NCI-H2171 treated with DMSO at 0.1 percent for 48 hours (cell line): ENCODE measurements at places on chromosomes 6 and 20.

- DNase-seq = peak; percentile 15
Observed at GRCh38 chr6:24888715-24889370, 46.9 kb downstream of the RIPOR2 start.

DNA sequence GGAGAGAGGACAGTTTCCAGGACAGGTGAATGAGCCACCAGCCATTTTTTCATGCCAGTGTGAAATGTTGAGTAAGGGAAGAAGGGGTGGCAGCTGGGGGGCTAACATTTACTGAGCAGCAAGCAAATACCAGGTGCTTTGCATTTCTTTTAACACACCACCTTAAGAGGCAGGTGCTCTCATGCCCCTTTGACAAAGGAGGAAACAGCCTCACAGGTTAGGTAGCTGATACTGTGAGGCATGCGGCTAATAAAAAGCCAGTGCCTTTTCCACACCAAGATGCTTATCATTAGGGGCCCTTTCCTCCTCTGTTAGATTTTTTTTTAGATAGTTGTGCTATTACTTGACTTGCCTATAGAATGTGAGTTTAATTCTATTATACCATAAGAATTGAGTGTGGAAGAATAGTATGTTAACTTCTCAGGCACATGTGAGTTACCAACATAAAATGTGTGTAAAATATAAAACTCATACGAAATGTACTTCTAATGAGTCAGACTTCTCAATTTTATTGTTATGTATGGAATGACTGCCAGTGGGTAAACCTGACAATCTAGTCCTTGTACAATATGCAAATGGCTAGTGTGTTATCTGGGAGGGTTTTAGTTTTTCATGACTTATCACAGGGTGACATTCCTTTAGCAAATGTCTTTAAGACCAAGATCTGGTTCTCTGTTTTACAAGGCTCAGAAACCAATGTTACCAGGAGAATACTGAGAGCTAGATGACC is 260.0 kb downstream of the TMEM242 start:
- no peak for DNase-seq

- peak; percentile 77 for DNase-seq
Observed at GRCh38 chr6:16206595-16207037, 31.8 kb upstream of the GMPR start.

GRCh38 chr20:25223179-25223661 is 24.7 kb upstream of the PYGB start:
- DNase-seq = no peak

DNA sequence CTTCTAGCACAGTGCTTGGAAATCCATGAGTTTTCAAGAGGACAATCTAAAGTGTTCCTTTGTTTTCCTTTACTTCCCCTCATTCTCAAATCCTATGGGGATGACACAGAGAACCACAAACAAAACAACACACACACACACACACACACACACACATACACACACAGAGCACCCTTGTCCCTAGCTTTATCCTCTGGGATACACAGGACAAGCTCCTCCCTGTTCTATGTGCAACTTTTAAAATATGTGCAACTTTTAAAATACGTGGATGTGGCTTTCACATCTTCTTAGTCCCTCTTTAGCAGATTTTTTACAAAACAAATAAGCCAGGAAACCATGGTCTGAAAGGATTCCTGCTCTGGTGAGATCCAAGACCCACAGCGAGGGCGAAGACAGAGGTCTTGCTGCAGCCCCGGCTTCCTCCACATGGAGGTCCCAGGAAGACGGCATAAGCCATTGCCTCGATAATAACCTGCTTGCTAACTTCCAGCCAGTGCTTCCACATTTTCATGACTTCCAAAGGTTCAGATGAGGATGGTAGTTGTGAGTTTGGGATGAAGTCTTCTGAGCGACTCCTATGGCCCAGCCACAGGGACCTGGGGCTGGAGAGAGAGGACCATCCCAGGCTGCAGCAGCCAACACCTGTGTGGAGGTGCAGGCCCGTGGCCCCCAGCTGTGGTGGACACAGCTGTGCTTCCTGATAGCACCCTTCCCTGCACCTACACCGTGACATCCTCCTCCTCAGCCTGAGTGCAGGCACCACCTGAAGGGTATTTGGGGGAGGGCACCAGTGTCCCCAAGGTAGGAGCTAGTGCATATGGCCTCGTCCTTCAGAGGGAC is 62.8 kb upstream of the CD93 start:
- DNase-seq = no peak

DNA sequence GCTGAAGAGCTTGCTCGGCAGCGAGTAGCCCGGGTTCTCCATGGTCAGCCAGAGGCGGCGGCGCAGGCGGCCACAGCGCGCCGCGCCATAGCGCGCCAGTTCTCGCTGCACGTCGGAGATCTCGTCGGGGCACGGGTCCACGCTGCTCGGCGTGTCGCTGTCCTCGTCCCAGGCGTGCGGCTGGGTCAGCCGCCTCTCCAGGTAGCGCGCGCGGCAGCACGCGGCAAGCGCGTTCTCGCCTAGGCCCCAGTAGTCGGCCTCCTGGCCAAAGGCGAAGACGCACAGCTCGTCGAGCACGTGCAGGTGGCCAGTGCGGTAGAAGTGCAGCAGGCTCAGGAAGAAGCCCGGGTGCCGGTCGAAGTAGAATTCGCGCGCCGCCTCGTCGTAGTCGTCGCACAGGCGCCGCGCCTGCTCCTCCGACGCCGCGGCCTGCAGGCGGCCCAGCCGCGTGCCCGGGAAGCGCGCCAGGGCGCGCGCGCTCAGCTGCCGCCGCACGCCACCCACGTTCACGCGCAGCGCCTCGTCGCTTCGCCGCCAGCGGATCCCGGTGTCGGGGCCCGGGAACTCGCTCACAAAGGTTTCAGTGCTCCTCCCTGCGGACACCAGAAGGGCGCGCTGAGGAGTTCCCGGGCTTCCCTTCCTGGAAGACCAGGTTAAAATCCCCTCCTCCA is 2.7 kb downstream of the KCNS1 start:
- no peak for DNase-seq

- DNase-seq = no peak
Observed at GRCh38 chr6:30042476-30042875, 18.6 kb upstream of the POLR1H start.

DNA sequence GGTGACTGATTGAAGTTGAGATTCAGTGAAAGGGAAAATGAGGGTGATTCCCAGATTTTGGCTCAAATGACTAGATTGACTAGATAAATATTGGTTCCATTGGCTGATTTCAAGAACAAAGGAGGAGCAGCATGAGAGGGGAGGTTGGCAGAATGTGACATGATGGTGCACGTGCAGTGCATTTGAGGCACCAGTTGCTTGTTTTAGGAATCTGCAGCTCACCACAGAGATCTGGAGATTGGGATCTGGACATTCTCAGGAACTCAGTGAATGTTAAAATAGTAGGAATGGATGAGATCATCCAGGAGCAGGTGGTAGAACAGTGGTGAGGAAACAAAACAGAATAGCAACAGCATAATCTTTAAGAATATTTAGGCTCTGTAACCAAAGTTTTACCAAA is 496.3 kb downstream of the DHX35 start:
- no peak for DNase-seq

GRCh38 chr6:42979523-42980177 is 669 bp upstream of the PEX6 start:
- peak; percentile 77 for DNase-seq

DNA sequence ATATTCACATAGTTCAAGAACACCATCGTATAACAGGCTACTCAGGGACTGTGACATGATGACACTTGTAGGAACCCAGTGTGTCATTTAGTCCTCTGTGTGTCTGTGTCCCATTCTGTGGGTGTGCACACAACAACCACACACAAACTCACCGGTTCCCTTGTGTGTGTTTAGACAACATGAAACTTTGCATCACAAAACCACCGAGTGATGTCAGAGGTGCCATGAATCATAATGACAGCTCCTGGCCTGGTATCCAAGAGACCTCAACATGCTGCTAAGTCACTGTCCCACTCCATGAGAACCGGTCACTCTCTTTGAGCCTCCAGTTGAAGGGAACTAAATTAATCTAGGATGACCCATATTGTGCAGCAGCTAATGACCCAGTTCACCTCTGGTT is 421.3 kb downstream of the PREX1 start:
- no peak for DNase-seq

DNA sequence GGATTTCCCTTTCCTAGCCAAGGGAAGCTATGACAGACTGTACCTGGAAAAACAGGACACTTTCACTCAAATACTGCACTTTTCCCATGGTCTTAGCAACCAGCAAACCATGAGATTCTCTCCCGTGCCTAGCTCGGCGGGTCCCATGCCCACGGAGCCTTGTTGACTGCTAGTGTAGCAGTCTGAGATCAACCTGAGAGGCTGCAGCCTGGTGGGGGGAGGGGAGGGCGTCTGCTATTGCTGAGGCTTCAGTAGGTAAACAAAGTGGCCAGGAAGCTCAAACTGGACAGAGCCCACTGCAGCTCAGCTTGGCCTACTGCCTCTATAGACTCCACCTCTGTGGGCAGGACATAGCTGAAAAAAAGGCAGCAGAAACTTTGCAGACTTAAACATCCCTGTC is 61.8 kb downstream of the EPM2A start:
- DNase-seq = no peak

GRCh38 chr6:116672306-116672705 is 3.7 kb upstream of the ZUP1 start:
- no peak for DNase-seq

GRCh38 chr6:27772261-27773001 is 139.8 kb downstream of the OR2B2 start:
- peak; percentile 80 for DNase-seq

DNA sequence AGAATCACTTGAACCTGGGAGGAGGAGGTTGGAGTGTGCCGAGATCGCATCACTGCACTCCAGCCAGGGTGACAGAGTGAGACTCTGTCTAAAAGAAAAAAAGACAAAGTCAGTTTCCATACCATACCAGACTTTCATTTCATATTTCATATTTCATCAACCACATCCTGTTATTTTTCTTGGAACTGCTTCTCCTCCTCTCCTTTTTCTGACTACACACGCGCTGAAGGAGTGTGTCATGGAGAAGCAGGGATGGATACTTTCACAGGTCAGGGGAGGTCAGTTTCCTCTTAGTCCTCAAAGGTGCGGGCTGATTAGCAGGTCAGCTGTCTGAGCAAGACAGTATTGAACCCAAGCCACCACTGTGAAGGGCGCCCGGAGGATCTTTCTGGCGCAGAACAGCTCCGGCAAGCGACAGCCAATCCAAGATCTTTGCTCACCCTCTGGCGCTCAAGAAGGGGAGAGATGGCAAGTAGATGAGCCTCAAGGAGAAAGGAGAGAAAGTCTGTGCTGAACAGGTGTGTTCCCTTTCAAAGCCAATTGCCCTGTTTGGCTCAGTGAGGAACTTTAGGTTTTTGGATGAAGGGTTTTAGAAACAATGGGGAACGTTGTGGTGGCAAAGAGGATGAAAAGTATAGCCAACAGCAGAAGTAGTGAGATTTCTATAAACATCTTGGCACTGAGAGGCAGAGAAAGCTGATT is 18.9 kb upstream of the SYNJ2 start:
- DNase-seq = no peak

DNA sequence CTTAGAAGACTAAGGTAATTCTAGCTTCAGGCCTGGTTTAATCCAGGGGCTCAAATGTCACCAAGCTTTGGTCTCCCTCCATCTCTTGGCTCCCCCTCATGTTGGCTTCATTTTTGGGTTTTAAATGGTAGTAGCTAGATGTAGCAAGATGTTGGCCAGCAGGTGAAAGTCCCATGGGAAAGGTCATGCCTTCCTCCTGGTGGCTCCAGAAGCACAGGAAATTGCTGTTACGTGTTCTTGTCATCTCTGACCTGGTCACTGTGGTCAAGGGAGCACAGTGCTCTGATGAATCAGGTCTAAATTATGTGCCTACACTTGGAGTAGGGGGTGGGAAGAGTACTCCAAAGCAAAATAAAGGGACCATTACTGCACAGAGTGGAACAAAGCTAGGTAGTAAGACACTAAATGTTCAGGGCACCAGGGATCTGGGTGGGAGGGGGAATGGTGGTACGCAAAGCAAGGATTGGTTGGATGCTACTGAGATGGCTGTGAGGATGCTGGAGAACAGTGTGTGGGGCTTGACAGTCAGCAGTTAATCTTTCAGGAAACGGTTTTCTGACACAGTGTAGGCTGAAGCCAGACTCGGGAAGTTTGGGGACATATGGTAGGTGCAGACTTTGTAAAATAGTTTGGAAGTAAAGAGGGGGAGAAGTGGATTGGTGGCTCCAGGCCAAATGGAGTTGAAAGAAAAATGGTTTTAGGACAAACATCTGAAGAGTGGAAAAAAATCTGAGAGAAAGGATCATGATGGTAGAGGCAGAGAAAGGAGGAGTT is 30.1 kb downstream of the CDS2 start:
- DNase-seq = no peak

DNA sequence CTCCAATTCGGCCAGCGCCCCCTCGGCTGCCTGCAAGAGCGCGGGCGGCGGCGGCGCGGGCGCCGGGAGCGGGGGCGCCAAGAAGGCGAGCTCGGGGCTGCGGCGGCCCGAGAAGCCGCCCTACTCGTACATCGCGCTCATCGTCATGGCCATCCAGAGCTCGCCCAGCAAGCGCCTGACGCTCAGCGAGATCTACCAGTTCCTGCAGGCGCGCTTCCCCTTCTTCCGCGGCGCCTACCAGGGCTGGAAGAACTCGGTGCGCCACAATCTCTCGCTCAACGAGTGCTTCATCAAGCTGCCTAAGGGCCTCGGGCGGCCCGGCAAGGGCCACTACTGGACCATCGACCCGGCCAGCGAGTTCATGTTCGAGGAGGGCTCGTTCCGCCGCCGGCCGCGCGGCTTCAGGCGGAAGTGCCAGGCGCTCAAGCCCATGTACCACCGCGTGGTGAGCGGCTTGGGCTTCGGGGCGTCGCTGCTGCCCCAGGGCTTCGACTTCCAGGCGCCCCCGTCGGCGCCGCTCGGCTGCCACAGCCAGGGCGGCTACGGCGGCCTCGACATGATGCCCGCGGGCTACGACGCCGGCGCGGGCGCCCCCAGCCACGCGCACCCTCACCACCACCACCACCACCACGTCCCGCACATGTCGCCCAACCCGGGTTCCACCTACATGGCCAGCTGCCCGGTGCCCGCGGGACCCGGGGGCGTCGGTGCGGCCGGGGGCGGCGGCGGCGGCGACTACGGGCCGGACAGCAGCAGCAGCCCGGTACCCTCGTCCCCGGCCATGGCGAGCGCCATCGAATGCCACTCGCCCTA is 963 bp downstream of the FOXF2 start:
- DNase-seq = peak; percentile 33

DNA sequence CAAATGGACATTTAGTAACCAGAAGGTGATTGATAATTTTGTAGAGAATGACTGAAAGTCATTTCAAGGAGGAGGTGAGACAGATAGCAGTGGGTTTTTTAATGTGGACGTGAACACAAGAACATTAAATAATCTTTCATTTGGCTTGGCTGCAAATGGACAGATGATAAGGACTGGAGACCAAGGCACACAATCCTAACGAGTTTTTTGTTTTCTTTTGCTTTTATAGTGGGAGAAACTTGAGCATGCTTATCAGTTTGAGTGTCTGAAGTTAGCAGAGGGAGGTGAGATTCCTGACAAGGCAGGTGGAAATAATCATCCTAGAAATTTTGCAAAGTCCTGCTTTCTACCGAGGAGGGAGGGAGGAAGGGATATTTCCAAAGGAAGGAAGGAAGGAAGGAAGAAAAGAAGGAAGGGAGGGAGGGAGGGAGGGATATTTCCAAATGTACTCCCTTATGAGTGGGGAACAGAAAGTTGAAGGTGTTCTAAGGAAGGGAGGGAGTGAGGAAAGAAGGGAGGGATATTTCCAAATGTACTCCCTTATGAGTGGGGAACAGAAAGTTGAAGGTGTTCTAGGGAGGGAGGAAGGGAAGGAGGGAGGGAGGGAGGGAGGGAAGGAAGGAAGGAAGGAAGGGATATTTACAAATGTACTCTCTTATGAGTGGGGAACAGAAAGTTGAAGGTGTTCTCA is 63.1 kb downstream of the RNF217 start:
- DNase-seq = no peak

- no peak for DNase-seq
Observed at GRCh38 chr6:129889580-129889979, 28.5 kb upstream of the TMEM244 start.

GRCh38 chr20:32909896-32910571 is 51.3 kb downstream of the EFCAB8 start:
- no peak for DNase-seq
